ENCODE measurements at places on chromosomes 2 and 18.

DNA sequence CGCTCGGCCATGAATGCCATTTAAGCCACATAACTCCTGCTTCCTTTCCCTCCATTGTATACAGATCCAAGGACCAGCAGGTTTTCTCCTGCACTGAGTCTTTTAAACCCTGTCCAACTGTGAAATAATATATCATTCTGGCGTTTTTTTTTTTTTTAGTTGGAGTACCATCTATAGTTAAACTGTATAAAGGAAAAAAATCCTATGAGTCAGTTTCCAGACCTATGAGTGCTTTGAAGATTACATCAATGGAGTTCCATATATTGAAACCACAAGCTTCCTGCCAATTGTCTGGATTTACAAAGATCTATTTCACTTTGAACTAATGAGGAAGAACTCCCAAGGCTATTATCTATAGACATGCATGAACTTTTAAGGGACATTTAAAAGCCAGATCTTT lies 2.4 kb upstream of the MALT1 start:
- no peak for DNase-seq

GRCh38 chr2:68645523-68645922 lies 2.1 kb downstream of the PROKR1 start:
- no peak for DNase-seq

- DNase-seq = peak; percentile 3
Observed at GRCh38 chr2:165015052-165015642, 59.8 kb upstream of the SLC38A11 start.

DNA sequence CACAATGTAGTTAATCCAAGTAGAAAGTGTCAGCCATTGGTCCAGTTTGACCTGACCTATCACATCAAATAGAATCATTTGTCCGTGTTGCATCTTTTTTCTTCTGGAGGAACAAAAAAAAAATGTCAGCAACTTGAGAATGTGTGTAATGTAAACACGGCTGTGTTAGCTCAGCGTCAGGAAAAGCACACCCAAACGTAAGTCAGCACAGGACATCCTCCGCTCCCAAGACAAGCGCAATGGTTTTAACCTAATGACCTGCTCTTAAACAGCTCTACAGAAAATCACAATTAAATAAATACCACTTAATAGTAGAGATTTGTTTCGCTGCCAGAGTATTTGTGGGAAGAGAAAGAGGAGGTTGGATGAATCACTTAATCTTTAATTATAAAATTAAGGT lies 59.4 kb downstream of the OSR1 start:
- no peak for DNase-seq

DNA sequence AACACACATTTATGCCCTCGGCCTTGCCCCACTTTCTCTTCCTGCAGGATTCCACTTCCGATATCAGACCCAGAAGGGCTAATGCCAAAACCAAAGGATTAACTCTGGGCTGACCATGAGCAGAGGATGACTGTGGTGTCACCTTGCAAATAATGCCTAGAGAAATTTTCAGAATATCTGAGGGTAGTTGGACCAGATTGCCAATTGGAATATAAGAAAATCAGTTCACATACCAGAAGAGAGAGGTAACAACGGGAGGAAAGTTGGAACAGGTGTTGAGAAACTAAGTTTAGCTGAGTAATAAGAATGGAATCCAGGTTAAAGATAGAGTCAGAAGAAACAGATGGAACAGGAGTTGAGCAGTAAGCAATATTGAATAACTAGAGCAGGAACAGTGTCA lies 232.7 kb upstream of the UBE2E3 start:
- no peak for DNase-seq

DNA sequence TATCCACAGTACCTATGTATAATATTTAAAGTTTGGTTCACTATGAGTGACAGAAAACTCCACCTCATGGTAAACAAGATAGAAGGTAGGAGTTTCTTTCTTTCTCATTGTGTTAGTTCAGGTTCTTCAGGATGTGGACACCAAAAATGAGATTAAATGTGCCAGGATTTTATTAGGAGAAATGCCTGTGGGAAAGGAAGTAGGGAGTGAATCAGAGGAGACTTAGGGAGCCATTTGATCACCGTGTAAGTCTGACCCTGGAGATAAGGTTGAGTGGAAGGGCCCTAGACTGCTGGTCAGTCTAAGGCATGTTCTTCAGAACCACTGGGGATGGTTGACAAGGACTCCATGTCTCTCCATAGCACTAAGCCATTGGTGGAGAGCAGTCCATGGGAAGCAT lies 8.1 kb downstream of the AOX1 start:
- DNase-seq = no peak

DNA sequence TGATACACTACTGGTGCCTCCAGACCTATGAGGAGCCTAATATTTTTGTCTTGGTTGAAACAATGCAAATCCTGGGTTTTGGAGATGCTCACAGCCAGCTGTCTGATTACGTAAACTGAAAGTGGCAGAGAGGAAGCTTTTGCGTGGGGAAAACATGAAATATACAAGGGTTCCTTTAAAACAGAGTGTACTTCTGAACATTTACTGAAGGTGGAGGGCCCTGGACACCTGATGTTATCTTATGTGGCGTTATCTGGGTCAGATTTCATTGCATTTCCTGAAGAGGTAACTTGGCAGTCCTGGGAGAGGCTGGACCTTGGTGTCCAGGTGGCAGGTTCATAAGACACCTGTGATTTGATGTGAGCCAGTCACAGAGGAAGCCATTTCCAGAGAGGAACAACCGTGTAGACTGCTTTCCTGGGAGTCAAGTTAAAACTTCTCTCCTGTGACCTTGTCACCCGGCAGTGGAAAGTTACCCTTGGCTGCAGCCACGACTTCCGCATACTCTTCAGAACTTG lies 105.0 kb downstream of the NEDD4L start:
- DNase-seq = no peak

GRCh38 chr2:71735676-71736075 lies 282.3 kb downstream of the DYSF start:
- DNase-seq = no peak

GRCh38 chr2:23321751-23322150 lies 63.2 kb upstream of the KLHL29 start:
- DNase-seq = no peak

DNA sequence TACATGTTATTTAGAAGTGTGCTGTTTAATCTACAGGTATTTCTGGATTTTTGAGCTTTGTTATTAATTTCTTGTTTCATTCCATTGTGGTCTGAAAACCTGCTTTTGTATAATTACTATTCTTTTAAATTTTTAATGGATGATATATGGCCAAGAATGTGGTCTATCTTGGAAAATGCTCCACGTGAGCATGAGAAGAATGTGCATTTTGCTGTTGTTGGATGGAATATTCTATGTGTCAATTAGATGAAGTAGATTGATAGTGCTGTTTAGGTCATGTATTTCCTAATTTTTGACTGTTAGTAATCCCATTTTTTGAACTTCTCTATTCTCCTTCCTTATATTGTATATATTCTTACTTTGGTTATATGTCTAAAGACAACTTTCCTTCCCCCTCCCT lies 19.9 kb upstream of the TTN start:
- no peak for DNase-seq

DNA sequence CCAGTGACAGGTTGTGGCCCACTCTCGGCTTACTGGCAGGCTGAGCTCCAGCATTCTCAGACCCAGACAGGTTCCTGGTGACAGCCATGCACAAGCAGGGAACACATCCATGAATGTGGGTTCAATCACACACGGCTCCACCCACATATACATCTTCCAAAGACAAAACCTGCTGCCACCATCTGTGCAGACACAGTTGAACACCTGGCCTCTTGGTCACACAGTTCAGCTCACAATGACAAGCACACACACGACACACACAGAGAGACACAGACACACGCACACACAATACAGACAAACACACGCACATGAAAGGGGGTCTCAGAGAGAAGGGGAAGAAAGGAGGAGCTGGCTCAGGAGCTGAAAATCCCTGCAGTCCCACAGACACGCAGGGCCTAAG lies 32.1 kb upstream of the PTMA start:
- DNase-seq = no peak

DNA sequence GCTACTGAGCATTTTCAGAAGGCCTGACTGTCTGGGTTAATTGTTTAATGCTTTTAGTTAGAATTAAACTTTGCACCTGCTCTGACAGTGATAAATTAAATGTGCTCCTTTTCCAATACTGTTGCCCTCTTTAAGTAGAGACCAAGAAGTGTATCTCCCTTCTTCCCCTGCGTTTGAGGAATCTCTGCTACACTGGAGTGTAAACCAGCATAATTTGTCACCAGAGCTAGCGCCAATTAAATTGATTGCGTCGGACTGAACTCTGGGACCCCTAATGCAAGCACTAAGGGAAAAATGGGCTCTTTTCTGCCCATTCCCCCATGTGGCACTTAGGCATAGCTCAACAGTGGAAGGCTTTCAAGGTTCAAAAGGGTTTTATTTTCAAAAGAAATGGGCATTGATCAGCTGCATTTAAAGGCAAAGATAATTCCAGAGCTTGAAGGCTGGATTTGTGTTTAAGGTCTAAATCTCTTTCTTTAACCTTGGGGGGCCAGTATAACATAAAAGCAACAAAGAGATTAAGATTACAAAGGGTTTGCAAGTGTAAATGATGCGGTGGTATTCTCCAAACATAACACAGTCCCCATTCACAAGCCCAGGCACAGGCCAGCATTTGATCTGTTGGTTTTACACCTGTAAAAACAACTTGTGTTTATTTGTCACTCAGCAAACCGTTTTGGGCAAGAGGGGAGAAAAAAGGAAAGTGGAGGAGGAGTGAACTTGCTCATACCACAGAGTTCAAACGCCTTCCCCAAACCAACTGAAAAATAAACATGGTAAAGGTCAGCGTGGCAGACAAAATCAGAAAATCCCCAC lies 427.6 kb downstream of the BCL11A start:
- DNase-seq = no peak
